ENCODE measurements at places on chromosomes 5 and 9.

DNA sequence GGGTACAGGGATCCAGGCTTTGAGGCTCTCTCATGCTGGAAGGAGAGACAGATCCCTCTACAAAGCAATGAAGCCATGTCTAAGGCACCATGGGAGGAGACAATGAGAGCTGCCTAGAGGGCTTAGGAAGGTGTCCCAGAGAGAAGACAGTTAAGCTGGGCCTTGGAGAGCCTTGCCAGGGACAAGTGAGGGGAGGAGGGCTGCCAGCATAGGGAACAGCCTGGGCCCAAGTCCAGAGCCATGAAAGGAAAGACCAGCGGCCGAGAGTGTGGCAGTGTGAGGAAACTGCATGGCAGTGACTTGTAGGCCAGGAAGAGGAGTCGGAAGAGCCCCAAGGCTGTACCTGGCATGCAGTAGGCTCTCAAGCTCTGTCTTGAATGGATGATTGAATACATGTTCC, 88.5 kb downstream of the PSD2 start:
- DNase-seq = no peak

DNA sequence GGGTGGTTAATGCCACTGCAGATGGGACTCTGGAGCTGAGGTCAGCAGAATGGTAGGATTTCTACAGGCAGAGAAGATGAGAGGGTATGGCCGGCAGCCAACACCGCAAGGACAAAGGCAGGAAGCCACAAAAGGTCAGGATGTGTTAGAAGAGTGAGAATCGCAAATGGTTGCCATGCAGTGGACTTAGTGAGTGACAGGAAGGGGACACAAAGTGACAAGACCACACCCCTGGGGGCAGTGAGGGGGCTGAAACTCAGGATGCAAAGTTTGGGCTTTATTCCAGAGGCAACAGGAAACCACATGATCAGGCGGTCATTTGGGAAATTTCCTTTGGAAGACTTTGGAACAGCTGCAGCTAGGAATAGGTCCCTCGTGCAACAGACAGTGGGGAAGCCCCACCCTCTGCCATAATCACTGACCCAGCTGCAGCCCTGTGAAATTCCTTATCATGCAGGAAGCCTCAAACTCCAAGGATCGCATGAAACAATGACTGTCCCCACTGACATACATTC, 14.2 kb upstream of the CCDC180 start:
- DNase-seq = no peak

- DNase-seq = no peak
These were observed 37.6 kb downstream of the ROPN1L start for GRCh38 chr5:10479154-10479721.

DNA sequence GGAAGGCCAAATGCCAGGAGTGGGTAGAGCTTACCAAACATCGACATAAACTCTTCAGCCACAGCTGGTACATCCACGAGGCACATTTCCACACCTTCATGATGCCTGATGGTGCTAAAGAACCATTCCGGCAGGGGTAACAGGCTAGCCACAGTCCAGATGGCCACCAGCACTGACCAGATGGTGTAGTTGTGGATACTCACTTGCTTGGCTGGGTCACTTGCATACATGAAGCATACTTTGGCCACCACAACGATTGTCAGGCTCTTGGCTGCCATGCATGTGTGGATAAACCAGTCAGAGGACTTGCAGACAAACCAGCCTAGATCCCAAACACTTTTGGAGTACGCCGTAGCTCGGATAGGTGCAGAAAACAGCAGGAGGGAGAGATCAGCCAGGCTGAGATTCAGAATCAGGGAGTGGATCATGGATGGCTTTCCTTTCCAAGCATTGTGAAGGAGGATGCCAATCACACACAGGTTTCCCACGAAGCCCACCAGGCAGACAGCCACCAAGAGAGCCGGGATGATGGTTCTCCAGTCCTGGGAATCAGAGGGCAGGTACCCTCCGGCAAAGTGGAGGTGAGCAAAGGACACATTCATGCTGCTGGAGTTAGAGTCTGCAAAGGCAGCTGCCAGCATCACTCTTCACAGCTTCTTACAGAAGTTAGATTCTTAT, 378 bp downstream of the GPR151 start:
- no peak for DNase-seq

- DNase-seq = no peak
These were observed 173.9 kb upstream of the ZNF462 start for GRCh38 chr9:106689089-106689488.

- no peak for DNase-seq
These were observed 723.3 kb downstream of the CETN3 start for GRCh38 chr5:89686081-89686765.

DNA sequence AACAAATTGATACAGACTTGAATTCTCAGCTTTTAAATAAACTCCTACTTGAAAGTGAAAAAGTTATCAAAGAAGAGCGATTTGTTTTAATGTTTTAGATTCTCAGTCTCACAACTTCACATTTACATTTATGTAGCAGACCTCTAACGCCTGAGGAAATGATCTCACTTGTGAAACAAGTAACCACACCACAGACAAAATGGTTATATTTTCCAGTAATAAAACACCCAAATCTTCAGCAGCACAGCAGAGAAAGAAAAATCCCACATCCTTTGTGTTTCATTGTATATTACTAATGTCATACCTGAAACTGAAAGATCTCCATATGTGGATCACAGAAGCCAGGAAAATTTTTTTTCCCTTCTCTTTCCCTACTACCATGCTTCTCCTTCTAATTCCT, 29.8 kb upstream of the GZMA start:
- DNase-seq = no peak

DNA sequence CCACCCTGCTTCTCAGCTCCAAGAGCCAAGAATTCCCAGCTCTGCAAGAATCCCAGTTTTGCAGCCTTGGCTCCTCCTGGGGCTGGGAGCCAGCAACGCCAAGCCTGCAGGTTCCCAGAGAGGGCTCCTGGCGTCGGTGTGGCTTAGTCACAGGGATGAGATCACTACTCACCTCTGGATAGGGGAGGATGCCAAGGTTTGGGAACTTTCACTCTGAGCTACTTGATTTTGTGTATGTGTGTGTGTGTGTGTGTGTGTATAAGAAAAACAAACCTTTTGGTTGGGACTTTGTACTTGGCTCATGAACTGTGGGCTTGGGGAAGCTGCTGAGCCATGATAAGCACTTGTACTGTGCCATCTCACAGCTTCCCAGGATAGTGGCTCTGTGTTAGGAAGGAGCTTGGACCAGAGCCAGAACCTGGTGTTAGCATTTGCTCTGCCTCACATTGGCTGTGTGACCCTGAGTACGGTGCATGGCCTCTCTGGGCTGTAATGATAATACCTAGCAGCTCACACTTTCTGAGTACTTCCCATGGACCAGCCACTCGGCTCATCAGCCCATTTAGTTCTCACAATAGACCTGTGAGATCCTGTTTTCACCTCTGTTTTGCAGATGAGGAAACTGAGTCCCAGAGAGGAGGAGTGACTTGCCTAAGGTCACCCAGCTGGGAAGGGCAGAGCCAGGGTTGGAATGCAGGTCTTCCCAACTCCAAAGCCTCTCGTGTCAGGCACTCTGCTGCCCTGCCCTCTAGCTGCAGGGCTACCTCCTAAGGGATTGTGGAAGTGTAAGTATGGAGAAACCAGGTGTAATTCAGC, 41.4 kb upstream of the DAB2IP start:
- DNase-seq = no peak

DNA sequence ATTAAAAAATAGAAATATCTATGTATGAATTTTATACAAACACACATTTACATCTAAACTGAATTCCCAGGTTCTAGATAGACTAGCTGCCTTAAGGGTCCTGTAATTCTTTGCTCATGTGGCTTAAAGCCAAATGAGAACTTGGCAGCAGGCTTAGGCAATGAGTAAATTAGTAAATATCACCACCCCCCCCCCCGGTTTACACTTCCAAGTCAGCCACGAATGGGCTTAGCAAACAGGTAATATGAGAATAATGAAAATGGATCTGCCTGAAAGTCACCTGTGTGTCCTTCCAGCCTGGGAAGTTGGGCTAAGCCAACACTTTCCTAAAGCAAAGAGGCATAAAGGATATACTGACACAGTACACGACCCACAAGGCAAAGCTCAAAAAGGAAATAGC, 108.6 kb downstream of the KLHL3 start:
- no peak for DNase-seq

- DNase-seq = no peak
These were observed 183.8 kb upstream of the S1PR3 start for GRCh38 chr9:88807426-88807825.

DNA sequence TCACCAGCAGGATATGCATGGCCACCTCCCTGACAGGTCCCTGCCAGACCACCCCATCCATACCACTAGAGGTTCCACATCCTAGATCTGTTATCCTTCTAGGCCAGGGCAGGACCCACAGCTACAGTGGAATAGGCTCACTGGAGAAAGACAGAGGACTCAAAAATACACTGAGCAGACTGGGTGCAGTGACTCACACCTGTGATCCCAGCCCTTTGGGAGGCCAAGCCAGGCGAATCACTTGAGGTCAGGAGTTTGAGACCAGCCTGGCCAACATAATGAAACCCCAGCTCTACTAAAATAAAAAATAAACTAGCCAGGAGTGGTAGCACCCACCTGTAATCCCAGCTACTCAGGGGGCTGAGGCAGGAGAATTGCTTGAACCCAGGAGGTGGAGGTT, 56.5 kb upstream of the TESK1 start:
- DNase-seq = no peak

DNA sequence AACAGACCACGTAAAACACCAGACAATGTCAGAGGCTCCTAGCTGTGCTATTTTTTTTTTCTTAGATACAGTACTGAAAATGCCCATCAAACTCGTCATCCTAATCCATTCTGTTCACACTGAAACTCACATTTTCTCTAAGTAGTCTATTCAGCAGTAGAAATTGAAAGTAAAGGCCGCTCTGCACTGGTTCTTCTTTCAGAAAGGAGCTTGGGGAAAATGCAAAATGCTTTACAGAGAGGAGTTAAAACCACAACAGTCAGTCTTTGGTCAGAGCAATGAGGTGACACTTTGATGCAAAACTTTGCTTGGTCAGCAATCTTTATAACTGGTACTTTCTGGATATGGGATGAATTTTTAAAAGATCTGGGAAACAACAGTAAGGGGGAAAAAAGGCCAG, 43.8 kb upstream of the SUSD1 start:
- DNase-seq = no peak

DNA sequence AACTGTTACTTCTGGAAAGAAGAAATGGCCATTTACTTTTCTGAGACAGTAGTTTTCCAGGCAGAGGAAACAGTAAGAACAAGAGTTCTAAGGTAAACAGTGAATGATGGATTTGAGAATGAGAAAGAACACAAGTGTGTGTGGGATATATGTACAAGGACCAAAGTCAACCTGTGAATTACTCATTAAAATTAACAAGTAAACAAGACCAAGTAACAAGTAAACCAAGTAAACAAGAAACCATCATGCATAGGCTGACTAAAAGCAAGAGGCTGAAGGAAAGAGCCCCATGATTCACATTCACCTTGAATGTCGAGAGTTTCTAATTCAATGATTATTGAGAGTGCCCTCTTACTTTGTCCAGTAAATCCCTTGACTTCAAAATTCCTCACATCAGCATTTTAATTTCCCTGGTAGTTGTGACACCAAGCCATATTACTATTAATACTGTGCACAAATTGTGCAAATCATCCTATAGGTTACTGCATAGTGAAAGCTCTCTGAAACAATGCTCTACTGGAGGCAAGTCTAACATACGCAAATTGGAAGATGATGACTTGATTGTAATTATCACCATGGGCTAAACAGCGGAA, 9.8 kb upstream of the MARCOL start:
- DNase-seq = no peak

DNA sequence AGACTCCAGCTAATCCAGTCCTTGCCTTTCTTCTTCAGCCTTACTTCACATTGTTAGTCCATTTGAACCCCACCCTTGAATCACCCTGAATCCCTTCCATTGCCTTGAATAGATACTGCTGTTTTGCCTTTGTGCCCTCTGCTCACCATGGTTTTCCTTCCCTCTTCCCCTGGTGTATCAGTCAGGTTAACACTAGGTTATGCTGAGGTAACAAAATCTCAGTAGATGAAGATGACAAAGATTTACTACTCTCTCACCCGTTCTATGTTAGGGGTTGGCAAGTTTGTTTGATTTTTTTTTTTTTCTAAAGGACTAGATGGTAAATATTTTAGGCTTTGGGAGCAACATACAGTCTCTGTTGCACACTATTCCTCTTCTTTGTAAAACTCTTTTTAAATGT, 3.3 kb upstream of the VLDLR start:
- no peak for DNase-seq

- no peak for DNase-seq
These were observed 18.9 kb downstream of the TRIP13 start for GRCh38 chr5:911601-912000.

DNA sequence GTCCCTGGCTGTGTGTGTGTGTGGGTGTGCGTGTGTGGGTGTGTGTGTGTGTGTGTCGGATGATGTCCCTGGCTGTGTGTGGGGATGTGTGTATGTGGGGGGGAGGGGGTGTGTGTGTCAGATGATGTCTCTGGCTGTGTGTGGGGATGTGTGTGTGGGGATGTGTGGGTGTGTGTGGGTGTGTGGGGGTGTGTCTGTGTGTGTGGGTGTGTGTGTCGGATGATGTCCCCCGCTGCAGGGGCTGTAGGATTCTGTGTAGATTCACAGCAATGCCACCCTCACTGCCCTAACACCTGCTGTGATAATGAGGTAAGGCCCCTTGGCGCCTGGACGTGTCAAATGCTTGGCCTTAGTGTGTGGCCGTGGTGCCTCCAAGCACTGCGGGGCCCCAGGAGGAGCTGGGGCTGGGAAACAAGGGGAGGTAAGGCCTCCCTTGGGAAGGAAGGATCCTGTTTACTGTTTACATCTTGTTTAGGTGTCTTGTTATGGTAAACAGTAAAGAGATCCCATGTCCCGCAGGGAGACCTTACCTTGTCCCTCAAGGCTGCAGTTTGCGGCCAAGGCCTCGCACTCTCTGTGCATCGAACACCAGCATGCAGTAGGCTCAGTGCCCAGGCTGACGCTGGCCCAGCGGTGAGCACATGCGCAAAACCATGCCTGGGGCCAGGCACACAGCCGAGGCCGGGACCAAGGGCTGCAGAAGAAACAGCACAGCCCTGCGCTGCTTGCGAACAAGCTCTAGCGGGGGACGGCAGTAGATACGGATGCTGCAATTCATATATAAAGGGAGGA, 24.1 kb downstream of the AHRR start:
- DNase-seq = no peak

DNA sequence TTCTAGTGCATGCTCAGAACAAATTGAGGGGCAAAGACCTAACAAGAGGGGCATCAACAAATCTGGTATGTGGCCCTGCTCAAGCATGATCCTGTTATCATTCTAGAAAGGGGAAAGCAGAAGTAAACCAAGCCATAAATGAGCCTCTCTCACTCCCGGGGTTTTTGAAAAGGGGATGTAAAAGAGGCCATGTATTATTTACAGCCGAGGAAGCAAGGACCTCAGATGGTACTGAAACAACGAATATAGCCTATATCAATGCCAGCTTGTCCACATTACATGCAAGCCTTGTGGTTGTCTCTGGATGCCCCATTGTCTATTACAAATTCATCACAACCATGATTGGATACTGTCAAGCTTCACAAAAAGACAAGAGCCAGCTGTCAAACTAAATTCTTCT, 211.3 kb downstream of the DCP2 start:
- DNase-seq = no peak

Measured in stimulated activated CD8-positive, alpha-beta memory T cell treated with anti-CD3 and anti-CD28 coated beads, Interleukin-4, amount 100 ng/mL, for 1 hour (primary cell).